Stimulated activated CD4-positive, alpha-beta T cell treated with anti-CD3 and anti-CD28 coated beads, Interleukin-1b, Interleukin-23, amount 100 ng/mL, for 48 hours (primary cell): ENCODE measurements at places on chromosomes 5 and 9.
A peak's percentile ranks its signal among the peaks of the same experiment; 100 is the strongest.

- no peak for DNase-seq
These were observed 602.1 kb downstream of the PSAT1 start for GRCh38 chr9:78899006-78899405.

DNA sequence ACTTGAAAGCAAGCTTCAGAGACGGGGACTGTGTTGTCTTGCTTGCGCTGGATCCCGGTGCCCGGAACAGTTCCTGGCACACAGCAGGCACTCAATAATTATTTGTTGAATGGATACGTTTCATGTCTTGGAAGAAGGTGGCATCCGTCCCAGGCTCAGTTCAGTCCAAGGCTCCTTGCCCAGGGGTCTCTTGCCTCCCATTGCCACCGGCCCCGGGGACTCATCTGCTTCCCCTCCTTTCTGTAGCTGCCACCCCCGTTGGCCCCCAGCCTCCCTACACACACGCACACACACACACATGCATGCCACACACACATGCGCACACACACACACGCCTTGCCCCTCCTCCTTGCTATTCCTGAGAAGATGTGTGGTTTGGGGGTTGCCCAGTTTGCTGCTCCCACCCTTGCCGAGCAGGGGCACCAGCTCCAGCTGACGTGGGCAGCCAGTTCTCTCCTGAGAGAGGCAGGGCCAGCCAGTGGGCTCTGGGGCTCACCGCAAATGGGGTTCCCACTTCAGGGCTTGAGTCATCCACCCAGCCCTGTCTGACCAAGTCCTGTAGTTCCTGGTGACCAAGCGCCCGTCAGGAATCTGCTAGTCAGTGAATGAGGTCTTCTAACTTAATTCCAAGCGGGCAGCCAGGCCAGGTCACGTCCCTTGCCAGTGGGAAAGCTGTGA lies 41.8 kb downstream of the HK3 start:
- no peak for DNase-seq

GRCh38 chr9:133238851-133239532 lies 29.9 kb upstream of the OBP2B start:
- peak; percentile 80 for DNase-seq

DNA sequence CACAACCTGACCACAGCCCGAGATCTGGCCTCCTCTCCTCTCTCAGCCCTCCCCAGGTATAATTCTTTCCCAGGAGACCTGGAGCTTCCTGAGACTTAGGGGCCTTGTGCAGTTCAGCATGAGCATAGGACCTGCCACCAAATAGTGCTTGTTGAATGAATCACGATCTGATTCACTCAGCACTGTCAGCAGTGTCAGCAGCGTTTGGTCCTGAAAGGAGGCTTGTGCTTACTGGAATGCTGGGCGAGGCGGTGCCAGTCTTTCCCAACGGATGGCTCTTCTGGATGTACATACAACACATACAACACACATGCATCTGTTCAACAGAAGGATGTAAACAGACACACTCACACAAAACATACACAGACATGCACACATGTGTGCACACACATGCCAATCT lies 173.3 kb downstream of the COL23A1 start:
- DNase-seq: no peak

- no peak for DNase-seq
These were observed 17.5 kb downstream of the IPPK start for GRCh38 chr9:92652461-92652860.

DNA sequence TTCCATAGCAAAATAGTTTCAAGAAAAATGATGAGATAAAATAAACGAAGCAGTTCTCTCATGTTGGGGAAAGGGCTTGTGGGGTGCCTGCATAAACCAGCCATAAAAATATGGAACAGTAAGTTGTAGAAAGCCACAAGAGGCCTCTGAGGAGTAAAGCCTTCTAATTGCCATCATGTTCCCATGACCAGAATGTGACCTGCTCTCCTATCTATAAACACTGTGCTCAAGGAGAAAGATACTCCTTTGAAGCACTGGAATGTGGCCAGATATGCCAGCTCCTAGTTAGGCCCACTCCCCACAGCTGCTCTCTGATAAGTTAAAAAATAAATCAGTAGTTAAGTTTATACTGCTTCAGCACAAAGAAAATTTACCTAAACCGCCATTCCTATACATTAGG lies 65.8 kb downstream of the SETX start:
- no peak for DNase-seq

GRCh38 chr9:33464045-33464636 lies 9.6 kb downstream of the NOL6 start:
- DNase-seq: no peak

- DNase-seq: no peak
These were observed 62.7 kb upstream of the RXRA start for GRCh38 chr9:134263596-134263995.

DNA sequence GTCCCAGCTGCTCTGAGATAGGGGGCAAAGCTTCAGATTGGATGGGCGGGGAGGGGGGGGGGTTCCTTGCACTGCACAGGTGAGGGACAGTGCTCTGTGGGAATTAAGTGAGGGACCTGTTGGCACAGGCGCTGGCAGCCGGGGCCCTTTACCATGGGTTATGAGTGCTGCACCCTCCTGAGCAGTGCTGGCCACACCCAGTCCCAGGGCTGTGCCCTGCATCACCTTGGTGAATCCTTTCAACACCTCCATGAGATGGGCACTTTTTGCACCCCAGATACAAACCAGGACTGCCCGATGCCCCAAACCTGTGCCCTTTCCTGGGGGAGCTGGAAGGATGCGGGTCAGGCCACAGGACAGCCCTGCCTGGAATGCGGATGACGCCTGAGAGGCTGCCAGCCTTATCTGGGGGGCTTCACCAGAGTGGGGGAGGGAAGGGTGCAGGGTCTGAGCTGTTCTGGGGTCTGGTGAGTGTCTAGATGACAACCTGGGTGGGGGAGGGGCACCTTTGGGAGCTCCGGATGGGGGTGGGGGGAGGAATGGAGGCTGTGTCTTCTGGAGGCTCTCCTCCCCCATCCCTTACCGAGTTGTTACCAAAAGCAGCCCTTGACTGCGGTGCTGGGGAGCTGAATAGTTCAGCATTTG lies 5.2 kb downstream of the CRB2 start:
- no peak for DNase-seq

- no peak for DNase-seq
These were observed 332.8 kb upstream of the KLF9 start for GRCh38 chr9:70747261-70747718.

GRCh38 chr5:67195406-67196275 lies 958 bp downstream of the CD180 start:
- DNase-seq: no peak

GRCh38 chr9:134495881-134496412 lies 145.7 kb upstream of the COL5A1 start:
- DNase-seq: no peak

- DNase-seq: no peak
These were observed 48.8 kb upstream of the TBCA start for GRCh38 chr5:77824981-77825380.

DNA sequence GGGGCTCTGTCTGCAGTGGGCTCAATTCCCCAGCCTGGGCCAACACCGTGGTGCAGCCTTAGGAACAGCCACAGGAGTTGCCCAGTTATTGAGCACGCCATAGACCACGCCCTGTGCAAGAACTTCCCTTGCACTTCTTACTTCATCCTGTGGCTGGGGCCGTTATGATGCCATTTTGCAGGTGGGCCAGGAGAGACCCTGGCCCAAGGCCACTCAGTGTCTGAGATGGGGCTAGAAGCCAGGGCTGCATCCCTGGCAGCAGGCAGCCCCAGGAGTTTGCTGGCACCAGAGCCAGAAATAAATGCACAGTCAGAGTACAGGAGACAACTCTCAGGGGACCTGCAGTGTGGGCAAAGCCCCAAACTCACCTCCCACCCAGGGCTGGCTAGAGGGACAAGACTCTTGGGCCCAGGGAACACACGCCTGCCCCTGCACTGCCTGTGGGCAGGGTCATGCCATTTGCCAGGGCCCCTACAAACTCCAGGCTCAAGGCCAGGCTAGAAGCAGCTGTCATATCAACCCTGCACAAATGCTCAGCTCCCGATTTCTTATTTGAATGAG lies 6.7 kb downstream of the CORO2A start:
- no peak for DNase-seq

GRCh38 chr5:111517853-111518501 lies 5.6 kb upstream of the STARD4 start:
- no peak for DNase-seq

- DNase-seq: no peak
These were observed 25.8 kb upstream of the ARSI start for GRCh38 chr5:150328515-150328914.

- DNase-seq: no peak
These were observed 52.5 kb upstream of the SEMA6A start for GRCh38 chr5:116626945-116627679.

DNA sequence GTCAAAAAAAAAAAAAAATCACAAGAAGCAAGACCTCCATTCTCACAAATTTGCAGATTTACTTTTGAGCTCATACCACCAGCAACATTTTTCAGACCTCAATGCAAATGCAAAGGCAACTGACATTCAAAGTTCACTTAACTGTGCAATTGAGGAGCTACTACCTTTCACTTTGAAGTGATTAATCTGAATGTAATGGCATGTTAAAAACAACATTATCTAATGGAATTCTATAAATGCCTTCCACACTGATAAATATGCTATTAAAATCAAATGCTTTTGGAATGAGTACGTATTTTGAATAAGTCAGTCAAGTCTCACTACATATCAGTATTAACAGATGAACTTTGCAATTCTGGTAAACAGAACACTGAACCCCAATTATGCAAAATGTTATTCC lies 32.3 kb downstream of the UBQLN1 start:
- DNase-seq: no peak

GRCh38 chr5:51665251-51665593 lies 282.0 kb downstream of the ISL1 start:
- no peak for DNase-seq

DNA sequence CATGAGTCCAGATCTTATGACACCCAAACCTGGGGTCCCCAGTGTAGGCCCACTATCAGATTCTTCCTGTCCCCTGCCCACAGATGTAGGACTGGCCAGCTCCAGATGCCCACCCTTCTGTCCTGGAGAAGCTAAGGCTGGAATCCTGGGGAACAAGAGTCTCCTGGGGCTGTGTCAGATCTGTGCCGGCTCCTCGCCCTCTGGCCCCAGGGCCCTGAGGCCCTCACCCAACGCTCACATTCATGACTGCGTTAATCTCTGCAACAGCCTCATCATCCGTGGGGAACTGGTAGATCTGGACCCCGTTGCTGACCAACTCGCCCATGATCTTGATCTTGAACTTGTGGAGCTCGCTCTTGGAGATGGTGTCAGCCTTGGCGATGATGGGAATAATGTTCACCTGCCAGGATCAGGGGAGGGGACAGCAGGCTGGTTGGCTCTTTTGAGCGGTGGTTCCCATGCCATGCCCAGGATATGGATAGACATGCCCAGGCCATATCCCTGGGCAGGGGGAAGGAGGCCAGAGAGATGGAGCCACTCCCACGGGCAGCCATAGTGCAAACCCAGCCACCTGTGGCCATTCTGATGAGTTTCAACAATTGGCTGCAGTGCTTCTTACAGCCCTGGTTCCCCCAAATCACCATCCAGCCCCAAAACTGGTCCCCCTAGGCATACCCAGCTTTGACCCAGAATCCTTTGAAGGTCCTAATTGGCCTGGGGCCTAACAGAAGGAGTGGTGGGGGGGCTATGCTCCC lies 14.6 kb downstream of the SEPTIN8 start:
- DNase-seq: no peak

DNA sequence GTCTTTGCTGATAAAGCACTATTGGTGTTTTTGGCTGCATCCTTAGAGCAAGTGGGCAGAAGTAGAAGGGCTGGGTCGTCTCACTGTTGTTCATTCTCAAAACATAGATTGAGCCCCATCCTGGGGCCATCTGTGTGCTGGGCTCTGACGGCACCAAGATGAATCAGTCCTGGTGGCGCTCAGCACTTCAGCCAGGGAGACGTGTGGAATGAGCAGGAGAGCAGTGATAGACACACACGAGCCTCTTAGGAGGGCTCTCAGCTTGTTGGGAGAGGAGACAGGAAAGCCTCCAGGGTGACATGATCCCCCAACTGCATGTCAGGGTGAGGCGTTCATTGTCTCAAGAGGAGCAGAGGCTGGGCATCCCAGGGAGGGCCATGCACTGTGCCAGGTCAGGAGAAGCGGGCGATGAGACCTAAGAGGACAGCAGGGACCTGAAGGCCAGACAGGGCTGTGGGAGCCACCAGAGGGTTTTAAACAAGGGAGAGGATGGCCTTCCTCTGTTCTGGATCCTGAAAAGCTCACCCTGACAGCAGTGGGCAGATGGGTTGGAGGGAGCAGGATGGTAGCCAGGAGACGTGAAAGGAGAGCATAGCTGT lies 115.8 kb downstream of the DAB2IP start:
- DNase-seq: no peak

DNA sequence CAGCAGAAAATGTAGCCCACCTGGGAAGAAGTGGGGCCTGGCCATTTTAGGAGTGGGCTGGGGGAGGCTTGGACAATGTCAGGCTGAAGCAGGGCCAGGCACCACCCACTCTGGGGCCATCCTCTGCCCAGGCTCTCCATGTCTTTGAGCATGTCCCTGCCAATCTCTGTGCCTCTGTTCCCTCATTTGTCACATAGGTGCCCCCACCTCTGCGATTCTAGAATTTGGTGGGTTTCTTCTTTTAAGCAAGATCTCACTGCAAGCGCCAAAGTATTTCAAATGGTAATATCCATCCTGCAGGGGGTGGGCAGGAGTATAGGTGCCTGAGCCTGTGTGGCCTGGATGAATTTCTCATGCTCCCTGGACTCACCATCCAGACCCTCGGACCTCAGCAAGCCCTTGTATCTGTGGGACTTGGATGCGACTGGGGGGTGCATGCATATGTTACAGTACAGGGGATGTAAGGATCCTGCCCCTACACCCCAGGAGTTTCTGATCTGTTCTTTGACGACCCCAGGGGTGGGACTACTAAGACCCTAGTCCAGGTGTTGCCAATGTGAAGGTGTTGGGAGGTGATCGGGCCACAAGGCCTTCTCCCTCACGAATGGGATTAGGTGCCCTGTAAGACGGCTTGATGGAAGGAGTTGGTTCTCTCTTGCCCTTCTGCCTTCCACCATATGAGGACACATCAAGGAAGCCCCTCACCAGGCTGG lies 4.3 kb downstream of the CD74 start:
- no peak for DNase-seq

DNA sequence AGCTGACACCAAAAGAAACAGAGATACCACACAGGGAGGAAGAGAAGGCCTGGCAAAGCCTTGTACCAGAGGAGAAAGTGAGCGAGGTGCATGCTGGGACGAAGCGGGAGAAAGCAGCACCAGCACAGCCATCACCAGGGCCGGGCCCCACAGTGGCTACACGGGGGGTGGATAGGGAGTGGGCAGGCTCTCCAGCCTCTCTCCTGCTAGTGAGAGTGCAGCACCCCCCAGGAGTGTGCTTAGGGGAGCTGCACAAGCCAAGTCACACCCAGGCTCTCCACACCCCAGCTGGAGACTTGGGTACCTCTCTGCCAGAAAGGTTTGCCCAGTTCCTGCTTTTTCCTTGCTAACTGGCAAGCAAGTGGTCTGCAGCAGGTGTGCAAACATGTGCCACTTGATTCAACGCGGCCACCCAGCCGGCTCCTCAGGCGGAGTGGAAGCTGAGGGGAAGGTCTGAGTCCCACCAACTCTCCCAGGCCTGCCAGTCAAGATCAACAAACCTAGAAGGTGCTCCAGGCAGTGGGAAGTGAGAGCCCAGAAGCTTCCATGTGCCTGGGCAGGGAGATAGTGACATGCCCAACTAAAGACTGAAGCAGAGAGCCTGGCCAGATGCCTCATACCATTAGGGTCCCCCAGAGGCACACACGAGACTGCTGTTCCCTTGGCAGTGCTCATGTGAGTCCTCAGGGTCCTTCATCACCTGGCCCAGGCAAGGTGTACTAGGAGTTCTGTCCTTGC lies 39.9 kb downstream of the BICD2 start:
- no peak for DNase-seq

- no peak for DNase-seq
These were observed 55.8 kb upstream of the ARRDC3 start for GRCh38 chr5:91438871-91439270.
